Stimulated activated CD8-positive, alpha-beta memory T cell treated with anti-CD3 and anti-CD28 coated beads, Interleukin-15, amount 100 ng/mL, for 1 hour (primary cell): ENCODE measurements at places on chromosomes 7 and 10.

GRCh38 chr10:46040004-46040403 lies 6.1 kb downstream of the MSMB start:
- DNase-seq: no peak

GRCh38 chr7:29486191-29486700 lies 77.4 kb upstream of the PRR15 start:
- no peak for DNase-seq

DNA sequence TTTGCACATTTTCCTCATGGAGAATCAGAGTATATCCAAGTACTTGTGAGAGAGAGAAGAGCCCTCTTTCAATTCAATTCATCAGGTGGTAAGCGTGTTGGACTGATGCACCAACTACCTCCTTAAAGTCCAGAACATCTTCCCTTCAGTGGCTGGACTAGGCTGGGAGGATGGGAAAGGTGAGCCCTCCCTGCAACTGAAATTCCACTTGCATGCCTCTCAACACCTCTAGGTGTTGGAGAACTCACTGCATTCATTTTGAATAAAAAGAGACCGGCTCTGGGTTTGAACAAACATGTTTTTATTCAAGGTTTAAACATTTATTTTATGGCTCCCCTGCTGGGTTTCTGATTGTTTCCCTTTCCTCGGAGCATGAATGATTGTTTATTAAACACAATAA lies 573.5 kb downstream of the CCSER2 start:
- no peak for DNase-seq

DNA sequence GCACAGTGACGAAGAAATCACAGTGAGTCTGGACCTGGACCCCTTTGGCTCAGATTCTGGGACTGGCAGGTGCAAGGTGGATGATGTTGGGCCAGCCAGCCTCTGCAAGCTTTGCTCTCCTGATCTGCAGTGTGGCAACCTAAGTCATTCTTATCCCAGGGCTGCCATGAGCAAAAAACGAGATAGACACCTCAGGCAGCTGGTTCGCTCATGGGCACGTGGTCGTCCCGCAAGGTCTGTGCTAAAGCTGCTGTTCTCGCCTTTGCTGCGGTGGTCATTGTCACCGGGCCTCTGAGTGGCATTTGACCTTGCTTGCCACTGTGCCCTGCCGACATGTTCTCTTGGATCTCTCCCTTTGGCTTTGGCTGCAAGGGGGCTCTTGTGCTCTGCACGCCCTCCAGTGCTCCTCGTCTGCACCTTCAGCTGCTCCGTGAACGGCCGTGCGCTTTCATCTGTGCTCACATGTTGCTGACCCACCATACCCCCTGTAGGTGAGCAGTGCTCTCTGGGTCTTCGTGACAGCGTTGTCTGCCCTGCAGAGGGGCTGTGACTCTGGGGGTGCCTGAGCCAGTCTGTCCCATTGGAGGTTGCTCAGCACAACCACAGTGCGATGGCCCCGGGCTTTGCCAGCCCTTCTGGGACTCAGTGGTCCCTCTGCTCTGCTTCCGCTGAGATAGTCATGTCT lies 317.0 kb downstream of the GLRX3 start:
- no peak for DNase-seq

DNA sequence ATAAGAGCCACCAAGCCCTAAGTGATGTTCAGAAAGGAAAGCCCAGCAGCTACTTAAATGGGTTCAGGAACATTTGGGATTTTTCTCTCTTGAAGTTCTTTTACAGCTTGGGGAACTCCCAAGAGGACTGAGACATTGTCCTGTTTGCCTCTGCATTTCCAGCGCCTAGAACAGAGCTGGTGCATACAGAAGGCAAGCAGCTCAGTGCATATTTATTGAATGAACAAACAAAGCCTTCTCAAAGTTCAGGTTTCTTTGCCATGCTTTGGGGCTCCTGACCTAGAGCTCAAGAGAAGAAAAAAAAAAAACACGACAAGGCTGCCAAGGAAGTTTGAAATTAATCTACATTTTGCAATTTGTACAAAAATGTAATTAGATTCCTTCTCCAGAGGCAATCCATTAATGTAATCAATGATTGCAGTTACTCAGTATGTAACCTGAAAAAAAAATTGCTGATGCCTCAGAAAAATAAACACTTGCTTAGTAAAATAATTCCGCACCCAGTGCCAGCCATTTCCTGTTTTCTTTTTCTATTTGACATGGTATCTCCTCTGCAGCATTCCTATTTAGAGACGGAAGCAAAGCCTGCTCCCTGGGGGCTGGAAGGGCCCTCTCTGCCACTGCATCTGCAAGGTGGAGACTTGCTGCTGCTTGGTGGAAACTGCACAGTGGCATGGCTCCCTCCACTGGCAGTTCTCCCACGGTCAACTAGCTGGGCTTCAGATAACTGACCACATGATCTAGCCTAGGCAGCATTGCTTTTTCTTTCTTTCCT lies 157.3 kb downstream of the TMEM178B start:
- no peak for DNase-seq

GRCh38 chr7:151367284-151367683 lies 25.7 kb downstream of the NUB1 start:
- no peak for DNase-seq

- no peak for DNase-seq
These were observed 152.0 kb downstream of the SLC16A9 start for GRCh38 chr10:59557642-59558041.

DNA sequence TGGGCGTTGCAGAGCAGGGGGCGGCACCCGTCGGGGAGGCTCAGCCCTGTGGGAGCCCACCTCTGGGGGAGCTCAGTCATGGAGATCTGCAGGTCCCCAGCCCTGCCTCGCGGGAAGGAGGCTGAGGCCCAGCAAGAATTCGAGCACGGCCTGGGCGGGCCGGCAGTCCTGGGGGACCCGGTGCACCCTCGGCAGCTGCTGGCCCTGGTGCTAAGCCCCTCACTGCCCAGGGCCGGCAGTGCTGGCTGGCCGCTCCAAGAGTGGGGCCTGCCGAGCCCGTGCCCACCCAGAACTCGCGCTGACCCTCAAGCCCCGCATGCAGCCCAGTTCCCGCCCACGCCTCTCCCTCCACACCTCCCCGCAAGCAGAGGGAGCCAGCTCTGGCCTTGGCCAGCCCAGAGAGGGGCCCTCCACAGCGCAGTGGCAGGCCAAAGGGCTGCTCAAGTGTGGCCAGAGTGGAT lies 76.2 kb downstream of the TMEM26 start:
- no peak for DNase-seq

DNA sequence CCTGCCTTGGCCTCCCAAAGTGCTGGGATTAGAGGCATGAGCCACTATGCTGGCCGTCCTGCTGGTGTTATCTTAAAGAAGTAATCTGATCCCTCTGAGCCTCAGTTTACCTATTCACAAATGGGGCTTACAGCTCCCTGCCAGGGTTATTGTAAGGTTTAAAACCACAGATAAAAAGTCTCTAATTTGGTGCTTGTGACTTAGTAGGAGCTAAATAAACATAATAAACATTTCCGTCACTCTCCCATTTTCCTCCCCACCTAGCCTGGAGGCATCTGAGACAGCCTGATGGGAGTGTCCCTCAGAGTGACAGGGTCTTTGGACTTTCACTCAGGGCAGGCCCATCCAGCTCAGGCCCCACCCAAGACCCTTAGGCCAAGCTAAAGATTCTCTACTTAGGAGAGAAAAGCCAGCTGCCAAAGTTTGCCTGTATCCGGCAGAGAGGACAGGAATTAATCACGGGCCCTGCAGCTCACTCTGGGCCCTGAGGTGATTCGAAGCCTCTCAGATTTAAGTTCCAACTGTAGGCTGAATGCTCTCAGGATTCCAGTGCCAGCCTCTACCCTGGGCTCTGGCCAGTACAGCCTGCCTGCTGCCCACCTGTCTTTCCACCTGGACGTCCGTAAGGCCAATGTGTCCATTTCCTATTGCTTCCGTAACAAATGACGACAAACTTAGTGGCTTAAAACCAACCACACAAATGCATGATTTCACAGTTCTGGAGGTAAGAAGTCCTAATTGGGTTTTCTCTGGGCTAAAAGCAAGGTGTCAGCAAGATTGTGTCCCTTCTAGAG lies 21.8 kb upstream of the DUSP5 start:
- DNase-seq: no peak

DNA sequence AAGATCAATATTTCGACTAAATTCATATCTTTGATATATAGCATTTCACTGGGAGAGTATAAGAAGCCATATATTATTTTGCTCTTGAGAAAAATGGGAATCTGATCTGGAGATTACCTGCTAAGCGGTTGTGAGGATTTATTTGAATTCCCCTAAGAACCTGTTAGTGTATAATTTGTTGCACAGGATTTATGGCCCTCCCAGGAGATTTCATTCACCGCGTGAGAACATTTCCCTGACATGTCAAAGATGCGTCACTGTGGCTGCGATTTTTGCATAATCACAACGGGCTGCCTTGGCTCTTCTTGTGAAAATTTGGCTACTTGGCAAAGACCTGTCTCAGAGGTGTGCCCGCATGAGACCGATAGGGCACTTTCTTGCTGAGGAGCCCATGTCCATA lies 184.7 kb upstream of the PFKP start:
- DNase-seq: no peak
